Activated T-helper 1 cell treated with anti-CD3 and anti-CD28 coated beads, Interleukin-2, amount 50 U/mL, for 16 hours (primary cell): ENCODE measurements at places on chromosomes 3 and 15.

GRCh38 chr3:135165260-135165659 lies 370.2 kb downstream of the EPHB1 start:
- no peak for DNase-seq

DNA sequence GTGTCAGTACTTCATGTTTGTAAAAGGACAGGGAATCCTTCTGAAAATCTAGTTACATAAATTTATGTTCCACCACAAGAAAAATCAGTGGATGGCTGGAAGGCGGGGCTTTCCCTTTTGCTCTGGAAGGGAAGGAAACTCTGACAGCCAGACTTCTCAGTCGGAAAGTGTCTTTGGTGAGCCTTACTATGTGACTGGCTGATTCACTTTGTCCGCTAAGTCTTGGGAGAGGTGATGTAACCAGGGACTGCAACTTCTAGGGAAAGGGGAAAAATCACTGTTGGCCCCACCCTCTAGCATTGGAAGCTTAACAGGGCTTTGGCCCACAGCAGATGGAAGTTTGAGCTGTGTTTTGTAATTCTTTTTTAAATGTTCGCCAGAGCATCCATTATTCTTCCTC lies 281.4 kb upstream of the CTDSPL start:
- DNase-seq: no peak

DNA sequence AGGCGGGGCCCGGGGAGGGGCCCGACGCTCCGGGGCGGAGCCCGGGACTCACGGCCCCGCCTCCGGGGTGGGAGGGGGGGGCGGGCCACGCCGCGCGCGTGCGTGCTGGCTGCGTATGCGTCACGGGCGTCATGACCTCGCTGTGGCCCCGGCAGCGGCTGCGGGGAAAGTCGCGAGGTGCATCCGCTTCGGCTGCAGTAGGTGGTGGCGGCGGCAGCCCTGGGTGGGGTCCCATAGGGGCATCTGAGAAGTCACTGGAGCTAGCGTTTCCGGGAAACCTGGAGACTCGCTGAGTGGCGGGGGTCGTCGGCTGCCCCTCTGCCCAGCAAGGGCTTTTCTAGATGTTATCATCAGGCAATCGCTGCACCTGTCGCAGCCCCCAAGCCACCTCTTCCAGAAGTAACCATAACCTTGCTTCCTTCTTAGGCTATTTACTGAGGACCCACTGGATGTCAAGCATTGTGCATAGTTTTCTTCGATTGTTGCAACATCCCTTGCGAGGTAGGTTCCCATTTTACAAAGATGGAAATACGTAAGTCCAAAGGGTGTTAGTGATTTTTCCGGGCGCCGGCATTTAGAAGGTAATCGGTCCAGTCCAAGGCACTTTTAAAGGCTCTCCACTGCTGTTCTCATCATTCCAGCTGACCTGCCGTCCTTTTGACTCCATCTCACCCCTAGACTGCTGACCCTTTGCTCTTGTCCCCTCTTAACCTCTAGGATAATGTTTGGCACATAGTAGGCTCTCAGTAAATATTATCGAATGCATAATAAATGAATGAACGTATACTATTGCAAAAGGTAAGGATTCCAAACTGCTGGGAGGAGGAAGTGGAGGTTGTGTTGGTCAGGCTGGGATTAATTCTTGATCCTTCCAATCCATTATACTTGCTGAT lies at the start of gene GDPGP1:
Gene GDPGP1 (plus strand): TSS at position 114 of the 893 bp plus-strand sequence. CDS start 6,700 bp downstream, outside the sequence.
- DNase-seq: no peak

- DNase-seq: no peak
These were observed 25.9 kb downstream of the SNX33 start for GRCh38 chr15:75673426-75674235.

DNA sequence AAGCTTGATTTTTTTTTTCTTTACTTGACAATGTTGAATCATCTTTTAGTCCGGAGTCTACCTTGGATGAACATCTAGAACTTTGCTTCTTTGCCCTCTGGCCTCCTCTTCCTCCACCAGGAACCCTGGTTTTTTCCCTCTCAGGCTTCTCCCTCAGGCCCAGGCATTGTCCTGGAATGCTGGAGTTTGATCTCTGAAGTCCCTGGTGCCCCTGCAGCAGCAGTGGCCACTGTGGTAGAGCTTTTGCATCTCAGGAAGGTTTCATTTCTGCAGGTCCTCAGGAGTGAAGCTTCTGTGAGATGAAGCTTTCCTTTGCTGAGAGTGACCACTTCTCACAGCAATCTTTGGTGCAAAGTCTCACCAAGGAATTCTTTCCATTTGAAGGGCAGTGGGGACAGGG lies 39.0 kb upstream of the NEDD4 start:
- DNase-seq: no peak

GRCh38 chr15:84572231-84572630 lies 28.6 kb upstream of the ZSCAN2 start:
- no peak for DNase-seq
